Naive thymus-derived CD8-positive, alpha-beta T cell (primary cell): ENCODE measurements at places on chromosomes 12 and 14. TPM values are rescaled to one million over a fixed set of nuclear protein-coding genes. Genes with fewer than 3 reads are reported as not detected.

- no peak for DNase-seq
Measured at GRCh38 chr12:130396667-130397066, 59.0 kb downstream of the PIWIL1 start.

- no peak for DNase-seq
Measured at GRCh38 chr12:111135293-111135832, 215.0 kb upstream of the MYL2 start.

DNA sequence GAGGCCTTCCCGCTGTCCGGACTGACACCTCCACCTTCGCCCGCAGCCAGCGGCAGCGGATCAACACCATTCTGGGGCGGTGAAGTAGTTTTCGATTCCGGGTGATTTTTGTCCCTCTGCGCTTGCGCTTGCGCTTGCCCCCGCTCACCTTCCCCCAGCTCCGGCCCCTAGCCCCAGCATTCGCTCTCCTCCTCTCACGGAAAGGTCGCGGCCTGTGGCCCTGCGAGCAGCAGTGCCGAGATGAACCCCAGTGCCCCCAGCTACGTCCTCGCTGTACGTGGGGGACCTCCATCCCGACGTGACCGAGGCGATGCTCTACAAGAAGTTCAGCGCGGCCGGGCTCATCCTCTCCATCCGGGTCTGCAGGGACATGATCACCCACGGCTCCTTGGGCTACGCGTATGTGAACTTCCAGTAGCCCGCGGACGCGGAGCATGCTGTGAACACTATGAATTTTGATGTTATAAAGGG is 22.7 kb upstream of the SRGAP1 start:
- DNase-seq = no peak

Gene ZFYVE21
- total RNA-seq = 13.5 TPM

DNA sequence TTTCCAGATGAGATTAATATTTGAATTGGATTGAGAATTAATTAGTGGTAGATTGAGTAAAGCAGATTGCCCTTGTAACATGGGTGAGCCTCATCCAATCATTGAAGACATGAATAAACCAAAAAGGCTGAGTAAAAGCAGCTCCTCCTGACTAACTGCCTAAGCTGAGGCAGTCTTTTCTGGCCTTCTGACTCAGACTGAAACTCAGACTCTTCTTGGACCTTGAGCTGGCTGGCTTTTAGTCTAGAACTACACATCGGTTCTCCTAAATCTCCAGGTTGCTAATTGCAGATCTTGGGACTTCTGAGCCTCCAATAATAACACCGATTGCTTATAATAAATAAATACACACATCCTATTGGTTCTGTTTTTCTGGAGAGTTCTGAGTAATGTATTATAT is 24.0 kb downstream of the FKBP11 start:
- no peak for DNase-seq
